ENCODE measurements at places on chromosomes 7 and 10. TPM values are rescaled to one million over a fixed set of nuclear protein-coding genes. Genes with fewer than 3 reads are reported as not detected.

DNA sequence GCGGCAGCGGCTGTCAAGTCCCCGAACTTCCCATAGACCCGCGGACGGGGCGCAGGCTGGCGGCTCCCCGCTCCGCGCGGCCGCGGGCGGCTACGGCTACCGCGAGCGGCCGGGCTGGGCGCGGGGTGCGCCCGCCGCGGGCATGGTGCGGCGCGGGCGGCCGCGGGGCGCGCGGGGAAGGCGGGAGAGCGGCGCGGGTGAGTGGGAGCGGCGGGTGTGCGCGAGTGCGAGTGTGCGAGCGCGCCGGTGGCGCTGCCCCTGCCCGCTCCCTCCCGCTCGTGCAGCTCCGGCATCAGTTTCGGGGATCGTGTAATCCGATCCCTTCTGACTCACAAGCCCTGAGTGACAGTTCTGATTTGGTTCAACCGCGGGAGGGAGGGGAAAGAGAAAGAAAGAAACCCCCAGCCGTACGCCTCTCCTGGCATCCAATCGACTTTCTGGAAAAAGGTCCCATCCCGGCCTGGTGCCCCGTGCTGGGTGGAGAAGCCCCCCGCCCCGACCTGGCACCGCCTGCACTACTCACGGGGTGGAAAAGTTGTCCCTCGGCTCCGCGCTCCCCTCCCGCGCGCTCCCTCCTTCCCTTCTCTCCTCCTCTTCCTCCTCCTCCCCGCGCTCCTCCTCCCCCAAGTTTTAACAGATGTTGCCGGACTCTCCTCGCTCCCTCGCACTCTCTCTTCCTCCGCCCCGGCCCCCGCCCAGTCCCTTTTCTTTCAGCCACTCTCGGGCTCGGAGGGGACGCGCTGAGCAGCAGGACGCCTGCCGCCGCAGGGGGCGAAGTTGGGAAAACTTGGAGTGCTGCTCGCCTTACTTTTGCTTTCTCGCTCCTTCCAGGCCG, at the start of gene GLI3:
Gene GLI3, minus strand, starts transcription at position 234 of the 835 bp plus-strand sequence. CDS start 13,956 bp downstream, outside the sequence.
- peak; percentile 43 for DNase-seq

The PRKCQ gene
- 1.4 TPM for total RNA-seq

GRCh38 chr10:97869091-97870042, 19.7 kb downstream of the GOLGA7B start:
- DNase-seq, result peak; percentile 72

The NCF1 gene
- not detected for total RNA-seq

DNA sequence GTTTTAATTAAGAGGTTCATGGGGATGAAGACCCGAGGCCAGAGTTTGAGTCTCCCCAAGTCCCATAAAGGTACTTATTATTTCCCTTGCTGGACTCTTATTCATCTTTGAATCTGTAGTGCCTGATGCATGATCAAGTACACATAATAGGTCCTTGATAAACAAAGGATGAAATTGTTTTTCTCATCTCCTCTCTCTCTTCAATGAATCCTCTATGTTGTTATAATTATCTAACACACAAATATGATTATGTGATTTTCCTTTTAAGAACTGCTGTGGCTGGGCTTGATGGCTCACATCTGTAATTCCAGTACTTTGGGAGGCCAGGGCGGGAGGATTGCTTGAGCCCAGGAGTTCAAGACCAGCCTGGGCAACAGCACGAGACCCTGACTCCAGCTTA, 117.7 kb downstream of the BAMBI start:
- DNase-seq, result no peak

GRCh38 chr10:47054974-47055373, 143.7 kb downstream of the PTPN20 start:
- DNase-seq, result no peak

All from occipital lobe (tissue), 3 donors.